ENCODE measurements at places on chromosomes 7 and 10.

DNA sequence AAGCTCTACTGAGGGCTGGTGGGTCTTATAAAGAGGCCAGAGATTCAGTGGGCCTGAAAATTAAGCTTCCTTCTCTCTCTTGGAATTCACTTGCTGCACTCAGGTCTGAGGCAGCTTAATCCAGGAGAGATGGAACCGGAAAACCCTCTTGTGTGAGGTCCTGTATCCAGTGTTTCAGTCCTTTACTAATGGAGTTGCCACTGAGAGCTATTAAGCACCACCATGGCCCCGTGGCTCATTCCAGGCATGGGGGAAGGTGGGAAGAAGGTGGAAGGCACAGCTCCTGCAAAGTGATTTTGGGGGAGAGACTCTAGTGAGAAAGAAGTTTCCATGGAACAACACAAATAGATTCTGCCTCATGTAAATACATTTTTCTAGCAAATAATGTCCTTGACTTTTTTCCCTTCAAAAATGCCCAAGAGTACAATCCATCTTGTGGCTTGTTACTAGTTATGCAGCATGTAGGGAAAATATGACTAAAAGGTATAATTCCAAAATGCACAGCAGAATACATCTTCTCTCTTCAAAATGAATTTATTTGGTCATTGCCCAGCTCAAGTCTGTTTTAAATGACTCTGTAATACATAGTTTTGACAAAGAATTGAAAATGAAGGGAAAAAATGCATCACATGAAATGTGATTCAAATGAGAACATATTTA lies 46.7 kb upstream of the FOXI2 start:
- no peak for DNase-seq

DNA sequence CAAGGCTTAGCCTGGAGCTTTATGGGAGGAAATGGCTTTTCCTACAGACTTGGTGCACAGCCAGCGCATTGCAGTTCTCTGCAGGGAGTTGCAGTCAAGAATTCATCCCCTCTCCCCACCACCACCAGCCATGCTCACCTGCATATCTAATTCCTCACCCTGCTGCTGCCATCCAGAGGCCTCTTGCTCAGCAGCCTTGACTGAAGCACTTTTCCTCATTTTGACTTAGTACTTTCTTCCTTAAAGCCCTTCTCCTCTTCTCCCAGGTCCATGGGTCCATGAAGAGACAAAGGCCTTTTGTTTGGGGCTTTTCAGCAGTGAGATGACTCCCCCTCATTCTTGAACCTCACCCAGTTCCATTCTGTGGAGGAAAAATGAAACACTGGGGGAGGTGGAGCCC lies 39.7 kb upstream of the GPR141 start:
- DNase-seq = no peak

DNA sequence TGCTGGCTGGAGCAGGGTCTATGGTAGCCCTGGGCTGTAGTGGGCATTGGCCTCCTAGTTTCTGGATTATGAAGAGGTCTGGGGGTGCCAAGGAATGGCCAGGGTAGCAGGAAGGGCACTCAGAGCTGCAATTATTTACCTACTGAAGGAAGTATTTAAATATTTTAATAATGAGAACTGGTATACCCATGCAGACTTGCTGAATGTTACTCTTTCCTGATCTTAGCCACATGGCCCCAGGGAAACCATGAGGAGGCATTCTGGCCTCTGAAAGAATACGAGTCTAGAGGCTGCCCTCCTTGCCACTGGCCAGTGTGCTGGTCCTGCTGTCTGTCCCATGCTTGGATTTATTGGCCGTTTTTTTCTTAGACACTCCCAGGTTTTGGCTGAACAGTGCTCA lies 599.7 kb downstream of the LRMDA start:
- DNase-seq = no peak

DNA sequence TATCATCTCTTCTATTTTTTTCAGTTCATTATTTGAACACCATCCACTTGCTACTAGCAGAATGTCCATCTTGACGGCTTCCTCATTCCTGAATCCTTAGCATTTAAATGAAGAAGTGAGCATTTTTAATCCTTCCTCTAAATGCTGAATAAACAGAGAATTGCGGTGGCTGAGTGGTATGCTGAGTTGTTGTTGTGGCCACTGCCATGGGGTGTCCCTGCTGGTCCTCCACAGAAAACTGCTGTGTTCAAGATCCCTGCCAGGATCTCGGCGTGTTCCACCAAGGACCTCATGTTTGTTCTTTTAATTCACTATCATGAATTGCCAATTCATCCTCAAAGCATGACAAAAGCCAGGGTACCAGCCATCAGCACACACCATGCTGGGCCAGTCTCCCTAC lies 48.9 kb upstream of the HABP2 start:
- DNase-seq = no peak

DNA sequence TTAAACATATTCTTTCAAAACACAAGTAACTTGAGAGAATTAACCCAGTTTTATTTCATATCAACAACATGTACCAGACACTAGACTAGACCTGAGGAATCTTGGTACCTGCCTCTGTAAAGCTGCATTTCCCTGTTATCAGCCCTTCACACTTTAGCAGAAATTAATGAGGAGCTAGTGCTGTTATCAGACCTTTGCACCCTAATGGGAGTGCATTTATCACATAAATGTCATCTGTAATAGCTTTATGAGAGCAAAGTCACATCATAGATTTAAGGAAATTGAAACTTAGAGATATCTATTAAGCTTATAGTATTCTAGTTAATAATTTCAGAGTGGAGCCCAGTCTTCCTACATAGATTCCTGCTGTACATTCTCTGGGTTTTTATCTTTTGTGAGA lies 270.4 kb upstream of the YAE1 start:
- no peak for DNase-seq

GRCh38 chr10:92886334-92886961 lies 38.1 kb downstream of the EXOC6 start:
- DNase-seq = no peak

DNA sequence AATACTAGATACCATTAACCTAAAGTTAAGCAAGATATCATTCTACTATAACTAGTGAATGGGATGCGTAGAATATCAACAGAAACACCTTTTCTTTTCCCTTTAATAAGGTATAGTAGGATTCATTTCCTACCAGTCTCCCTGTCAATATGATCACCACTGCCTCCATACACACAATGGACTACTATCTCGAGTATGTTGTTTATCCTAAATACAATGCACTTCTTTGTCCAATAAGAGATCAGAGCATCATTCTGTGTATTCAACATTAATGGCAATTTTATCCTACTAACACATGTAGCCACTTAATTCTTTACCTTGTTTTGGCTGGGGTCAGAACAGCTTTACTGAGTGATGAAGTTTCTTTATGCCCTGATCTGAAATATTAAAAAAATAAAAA lies 276.3 kb downstream of the TFEC start:
- no peak for DNase-seq

- peak; percentile 5 for DNase-seq
Measured at GRCh38 chr7:117946151-117946633, 73.0 kb upstream of the CTTNBP2 start.

GRCh38 chr10:42738679-42739078 lies 43.9 kb upstream of the BMS1 start:
- DNase-seq = no peak

GRCh38 chr10:129259128-129259815 lies 207.8 kb upstream of the MGMT start:
- DNase-seq = no peak

- DNase-seq = no peak
Measured at GRCh38 chr7:44966731-44967538, 11.9 kb downstream of the MYO1G start.

- peak; percentile 31 for DNase-seq
Measured at GRCh38 chr10:986881-987619, 1.2 kb upstream of the GTPBP4 start.

GRCh38 chr7:27184337-27185012 lies 557 bp downstream of the HOXA11 start:
- no peak for DNase-seq

DNA sequence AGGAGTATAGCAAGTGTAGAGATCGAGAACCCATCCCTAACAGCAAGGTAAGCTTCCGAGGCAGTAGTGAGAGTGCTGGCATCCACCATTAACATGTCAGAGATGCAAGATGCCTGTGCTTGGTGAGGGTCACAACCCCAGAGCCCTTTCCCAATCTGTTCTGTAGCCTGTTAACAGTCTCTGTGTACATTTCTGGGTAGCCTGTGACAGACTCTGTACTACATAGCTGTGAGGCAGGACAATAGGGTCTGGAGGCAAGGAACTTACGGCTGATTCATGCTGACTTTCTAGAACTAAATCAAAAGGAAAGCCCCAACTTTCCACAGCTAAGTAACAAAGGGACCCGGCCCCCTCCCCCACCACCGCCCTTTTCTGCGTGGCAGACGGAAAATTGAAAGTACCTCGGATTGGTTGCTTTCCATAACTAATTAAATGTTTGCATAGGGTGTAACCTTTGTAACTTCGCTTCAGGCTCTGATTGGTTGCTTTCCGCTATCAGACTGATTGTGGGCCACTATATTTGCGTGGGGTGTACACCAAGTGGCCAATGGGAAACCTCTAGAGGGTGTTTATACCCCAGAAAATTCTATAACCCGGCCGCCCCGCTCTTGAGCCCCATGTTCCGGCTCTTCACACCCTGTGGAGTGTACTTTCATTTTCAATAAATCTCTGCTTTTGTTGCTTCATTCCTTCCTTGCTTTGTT lies 1.4 kb upstream of the TMEM168 start:
- no peak for DNase-seq

DNA sequence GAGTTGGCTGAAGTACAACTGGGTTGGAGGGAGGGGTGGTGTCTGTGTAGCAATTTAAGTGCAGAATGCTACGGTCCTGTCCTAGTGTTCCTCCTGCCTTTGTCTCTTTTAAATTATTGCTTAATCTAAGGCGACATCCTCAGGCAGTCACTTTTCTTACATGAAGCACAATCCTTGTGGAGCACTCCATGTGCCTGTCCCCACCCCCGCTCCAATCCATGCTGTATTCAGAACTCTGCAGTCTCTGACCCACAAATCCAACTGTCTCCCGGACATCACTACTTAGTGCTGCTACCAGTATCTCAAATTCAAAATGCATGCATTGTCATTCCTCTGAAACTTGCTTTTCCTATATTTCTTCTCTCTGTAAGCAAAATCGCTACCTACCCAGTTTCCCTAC lies 91.4 kb upstream of the FAM133B start:
- DNase-seq = no peak

GRCh38 chr7:21071561-21072501 lies 285.1 kb upstream of the SP8 start:
- no peak for DNase-seq

DNA sequence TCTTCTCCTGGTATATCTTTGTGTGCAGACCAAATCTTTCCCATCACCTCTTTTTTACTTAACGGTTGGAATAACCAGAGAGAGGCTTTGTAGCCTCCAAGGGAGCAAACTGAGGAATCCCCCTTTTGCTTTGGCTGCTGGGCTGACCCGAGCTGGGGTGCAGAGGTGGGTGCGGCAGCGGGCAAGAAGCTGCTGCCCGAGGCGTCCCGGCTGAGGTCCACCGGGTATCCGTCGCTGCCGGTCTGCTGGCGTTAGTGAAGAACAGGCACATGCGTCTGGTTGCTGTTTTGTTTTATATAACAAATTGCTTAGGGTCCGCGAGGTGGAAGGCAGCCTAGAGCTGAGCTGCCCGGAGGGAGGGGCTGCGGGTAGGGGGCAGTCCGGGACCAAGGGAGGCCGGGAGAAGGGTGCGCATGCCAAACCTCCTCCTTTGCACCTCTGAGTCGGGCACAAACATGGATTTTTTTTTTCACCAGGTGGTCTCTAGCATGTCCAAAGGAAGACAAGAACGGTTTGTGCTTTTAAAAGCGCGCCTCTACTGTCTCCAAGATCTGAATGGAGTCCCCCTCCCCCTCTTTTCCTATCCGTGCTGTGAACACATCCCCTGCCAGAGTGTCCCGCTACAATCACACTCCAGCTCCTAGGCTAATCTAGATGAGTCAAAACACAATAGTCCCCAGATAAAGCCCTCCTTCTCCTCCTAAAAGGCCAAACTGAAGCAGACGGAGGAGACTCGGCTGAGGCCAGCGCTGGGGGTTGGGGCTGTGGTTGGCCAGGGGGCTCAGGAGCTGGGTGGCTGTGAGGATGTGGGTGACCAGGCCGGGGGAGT lies 6.8 kb upstream of the GATA3 start:
- DNase-seq = no peak

DNA sequence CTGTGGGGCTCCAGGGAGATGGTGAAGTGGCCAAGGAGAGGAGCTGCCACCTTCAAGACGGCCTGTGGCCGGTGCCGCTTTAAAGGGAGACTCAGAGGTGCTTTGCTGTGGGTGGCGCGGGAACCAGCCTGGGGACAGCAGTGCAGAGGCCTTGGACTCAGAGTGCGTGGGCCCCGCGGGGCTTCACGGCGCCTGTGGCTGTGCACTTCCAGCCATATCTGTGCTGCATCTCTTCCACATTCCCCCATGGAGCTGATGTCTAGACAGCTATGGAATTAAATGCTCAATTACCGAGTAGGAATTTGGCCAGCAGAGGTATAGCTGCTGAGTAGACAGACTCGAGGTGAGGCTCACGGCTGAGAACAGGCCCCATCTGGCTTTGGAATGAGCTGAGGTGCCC lies 41.7 kb downstream of the HTRA1 start:
- no peak for DNase-seq

GRCh38 chr10:15605740-15606369 lies 113.9 kb downstream of the ITGA8 start:
- no peak for DNase-seq

DNA sequence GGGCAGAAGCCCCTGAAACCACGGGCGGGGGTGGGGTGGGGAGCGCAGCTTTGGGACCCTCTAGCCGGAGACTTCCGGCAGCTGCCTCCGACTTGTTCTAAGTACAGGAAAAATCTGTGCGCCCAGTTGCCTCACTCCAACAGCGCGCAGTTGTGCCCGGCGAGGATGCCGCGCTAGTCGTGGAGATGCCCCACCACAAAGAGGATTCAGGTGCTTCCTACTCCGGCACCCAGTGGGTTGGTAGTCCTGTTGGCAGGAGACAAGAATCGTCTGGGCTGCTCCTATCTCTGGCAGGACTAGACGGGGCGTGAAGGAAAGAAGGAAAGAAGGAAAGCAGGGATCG lies 465 bp upstream of the NPY start:
- no peak for DNase-seq

DNA sequence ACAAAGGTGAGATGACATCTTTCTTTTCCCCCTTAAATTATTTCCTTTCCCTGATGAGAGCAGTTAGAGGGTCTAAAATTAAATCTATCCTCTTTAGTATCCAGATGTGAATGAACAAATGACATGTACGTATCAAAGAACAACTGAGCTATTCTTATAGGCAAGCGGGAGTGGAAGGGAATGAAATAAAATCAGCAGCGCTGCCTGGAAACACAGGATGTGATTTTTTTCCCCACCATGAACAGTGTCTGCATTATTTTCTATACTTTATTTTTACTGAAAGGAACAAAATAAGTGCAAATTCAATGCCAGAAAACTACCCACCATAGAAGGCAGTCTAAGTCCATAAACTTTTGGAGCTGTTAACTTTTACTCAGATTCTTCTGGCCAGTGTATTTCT lies 40.6 kb downstream of the SLC26A4 start:
- no peak for DNase-seq

DNA sequence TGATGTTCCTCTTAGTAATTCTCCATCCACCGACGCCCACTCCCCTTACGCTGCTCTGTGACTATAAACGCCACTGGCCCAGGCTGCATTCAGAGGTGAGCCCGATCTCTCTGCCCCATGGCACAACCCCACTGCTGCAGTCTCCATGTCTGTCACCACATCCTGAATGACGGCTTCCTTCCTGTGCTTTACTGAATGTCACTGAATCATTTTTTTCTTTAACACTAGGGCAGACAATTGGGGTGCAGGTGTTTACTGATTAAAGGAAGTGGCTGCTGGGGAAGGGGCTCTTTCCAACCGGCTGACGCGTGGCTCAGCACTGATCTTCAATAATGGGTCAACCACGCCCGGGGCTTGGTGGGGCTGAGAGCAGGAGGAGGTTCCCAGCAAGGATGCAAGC lies 208.3 kb downstream of the USP6NL start:
- DNase-seq = no peak

Measured in skeletal muscle cell (primary cell).